ENCODE measurements at places on chromosomes 1 and 21.

DNA sequence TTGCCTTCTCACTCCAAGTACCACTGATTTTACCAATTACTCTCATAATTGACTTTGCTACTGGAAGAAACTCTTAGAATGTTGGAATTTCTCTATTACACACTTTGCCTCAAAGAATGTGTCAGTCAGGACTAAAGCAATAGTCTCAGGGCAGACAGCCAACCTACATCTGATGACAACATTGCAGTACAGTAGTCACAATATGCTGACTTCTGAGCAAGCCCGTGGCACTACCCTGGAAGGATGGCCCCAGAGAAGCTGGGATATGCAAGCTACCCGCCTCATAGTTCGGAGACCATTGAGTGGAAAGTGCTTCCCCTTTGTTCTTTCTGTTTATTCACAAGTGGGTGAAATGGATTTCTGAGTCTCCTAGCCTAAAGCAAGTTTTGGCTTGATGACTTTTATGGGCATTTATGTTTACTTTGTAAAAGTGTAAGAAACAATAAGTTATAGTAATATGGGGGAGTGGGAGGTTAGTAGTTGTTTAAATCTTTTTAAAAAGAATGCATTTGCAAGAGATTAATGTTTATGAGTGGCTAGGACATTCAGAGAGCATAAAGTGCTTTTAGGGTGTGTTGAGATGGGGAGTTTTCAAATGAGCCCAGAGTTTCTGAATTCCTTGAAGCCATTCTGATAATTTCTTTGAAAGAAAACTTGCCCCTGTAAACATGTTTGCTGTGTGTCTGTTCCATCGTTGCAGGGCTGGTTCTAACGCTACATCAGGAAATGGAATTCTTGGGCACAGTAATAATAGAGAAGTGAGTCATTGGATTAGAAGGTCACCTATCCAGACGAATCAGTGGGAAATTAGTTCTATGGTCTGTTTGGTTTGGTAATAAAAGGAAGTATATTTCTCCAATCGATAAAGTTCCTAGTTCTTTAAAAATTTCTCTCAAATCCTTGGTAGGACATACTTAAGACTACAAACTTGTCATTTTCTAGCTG, 63.8 kb downstream of the LMO4 start:
- peak; percentile 24 for DNase-seq

- DNase-seq: no peak
Observed at GRCh38 chr21:43307677-43308070, 119.3 kb downstream of the SIK1 start.

DNA sequence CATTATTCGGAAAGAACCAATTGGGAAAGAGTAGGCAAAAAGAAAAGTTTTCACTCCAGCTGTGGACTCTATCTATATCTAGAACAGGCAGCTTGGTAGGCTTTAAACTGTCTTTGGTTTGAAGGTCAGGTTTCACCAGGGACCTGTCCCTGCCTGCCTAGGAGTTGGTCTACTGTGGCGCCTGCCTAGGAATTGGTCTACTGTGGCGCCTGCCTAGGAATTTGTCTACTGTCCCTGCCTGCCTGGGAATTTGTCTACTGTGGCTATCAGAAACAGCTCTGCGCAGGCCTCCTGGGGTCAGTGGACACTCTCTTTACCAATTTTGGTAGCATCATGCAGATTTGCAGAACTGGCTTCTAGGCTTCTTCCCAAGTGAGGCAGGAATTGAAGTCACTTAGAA, 13.8 kb downstream of the USP25 start:
- no peak for DNase-seq

- DNase-seq: peak; percentile 61
Observed at GRCh38 chr1:63693944-63694571, 79.8 kb upstream of the ROR1 start.

- DNase-seq: no peak
Observed at GRCh38 chr1:216739793-216740192, 16.6 kb upstream of the ESRRG start.

DNA sequence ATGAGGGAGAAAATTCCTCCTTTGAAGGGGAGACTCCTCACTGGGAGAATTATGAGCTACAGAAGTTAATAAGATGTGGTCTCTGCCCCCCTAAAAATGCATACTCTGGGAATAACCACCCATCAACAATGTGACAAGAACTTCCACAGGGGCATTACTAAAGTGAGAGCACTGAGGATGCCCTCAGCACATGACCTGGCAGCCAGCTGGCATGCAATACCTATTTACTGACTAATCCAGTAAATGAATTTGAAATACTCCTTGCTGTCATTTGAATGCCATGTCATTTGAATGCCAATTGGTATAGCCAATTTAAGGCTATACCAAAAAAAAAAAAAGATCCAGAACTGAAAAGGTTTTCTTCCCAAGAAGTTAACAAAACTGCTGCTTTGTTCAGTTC, 30.8 kb downstream of the PLPP3 start:
- no peak for DNase-seq

- DNase-seq: no peak
Observed at GRCh38 chr1:31099293-31100032, 33.9 kb upstream of the PUM1 start.

Data from fibroblast of villous mesenchyme (primary cell).